ENCODE measurements at places on chromosomes 3 and 15.

- DNase-seq: no peak
Observed at GRCh38 chr3:113285226-113285625, 73.9 kb downstream of the BOC start.

- DNase-seq: no peak
Observed at GRCh38 chr3:50230794-50231125, 5.2 kb upstream of the GNAI2 start.

DNA sequence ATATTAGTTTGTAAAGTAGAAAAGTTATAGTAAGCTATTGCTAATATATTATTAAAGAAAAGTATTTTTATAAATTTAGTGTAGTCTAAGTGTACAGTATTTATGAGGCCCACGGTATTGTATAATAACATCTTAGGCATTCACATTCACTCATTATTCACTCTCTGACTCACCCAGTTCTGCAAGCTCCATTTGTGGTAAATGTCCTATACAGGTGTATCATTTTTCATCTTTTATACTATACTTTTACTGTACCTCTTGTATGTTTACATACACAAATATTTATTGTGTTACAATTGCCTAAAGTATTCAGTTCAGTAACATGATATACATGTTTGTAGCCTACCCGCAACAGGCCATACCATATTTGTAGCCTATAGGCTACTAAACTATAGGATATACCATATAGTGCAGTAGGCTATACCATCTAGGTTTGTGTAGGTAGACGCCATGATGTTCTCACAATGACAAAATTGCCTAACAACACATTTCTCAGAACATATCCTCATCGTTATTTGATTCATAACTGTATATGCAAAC lies 246.8 kb upstream of the ALCAM start:
- DNase-seq: no peak

- DNase-seq: peak; percentile 39
Observed at GRCh38 chr3:42117175-42118008, 26.2 kb downstream of the TRAK1 start.

- DNase-seq: no peak
Observed at GRCh38 chr3:115062412-115062956, 84.6 kb downstream of the ZBTB20 start.

- no peak for DNase-seq
Observed at GRCh38 chr15:27182561-27183110, 211.7 kb downstream of the GABRG3 start.
